Neural progenitor cell (in vitro differentiated cells): ENCODE measurements at places on chromosomes 12 and 14. TPM values are rescaled to one million over a fixed set of nuclear protein-coding genes. Genes with fewer than 3 reads are reported as not detected.

DNA sequence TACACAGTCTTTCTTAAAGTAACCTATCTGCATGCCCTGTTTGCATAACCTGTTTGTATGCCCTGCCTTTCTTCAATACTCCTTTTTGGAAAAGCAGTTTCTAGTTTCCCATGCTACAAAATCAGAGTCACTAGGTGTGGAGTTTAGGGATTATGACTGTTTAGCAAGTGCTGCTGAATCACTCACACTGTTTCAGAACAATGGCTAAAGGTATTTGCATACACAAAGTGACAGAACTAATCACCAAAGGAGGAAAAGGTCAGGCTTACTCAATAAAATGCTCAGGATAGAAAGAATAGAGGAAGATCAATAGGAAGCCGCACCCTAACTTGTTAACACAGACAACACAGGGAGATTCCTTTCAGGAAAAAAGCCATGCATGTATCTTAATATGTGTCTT lies 19.4 kb downstream of the EGLN3 start:
- peak; percentile 82 for DNase-seq

GRCh38 chr14:61671082-61671481 lies 24.2 kb upstream of the HIF1A start:
- no peak for DNase-seq

DNA sequence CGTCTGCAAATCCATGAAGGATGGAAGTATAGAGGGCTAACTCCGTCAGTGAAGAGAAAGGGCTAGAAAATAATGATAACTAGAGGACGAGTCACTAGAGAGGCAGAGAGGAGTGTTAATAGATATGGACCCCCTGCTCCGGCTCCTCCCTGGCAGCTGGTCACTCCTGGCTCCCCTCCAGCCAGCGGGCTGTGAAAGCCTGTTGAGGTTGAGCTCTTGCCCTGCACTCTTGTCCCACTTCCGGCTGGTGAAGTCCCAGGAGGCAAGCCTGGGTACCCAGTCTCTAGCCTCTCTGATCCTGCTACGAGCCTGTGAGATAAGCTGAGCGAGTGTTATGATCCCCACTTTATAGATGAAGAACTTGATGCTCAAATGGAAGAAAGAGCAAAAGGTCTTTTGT lies 90.3 kb downstream of the RFX4 start:
- peak; percentile 45 for DNase-seq

DNA sequence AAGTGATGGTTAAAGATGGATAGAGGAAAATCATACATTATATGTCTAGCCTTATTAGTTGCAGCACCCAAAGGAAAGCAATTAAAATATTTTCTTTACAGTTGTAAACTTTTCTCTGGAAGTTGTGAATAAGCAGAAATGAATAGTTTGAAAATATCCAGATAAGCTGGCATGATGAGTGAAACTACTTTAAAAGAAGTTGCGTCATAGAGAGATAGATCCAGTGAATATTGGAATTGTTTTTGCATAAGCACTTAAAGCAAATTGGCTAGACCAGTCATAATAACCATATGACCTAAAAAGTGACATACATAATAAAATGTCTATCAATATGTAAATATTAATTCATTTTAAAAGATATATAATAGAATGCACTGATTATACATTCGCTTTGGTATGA lies 132.1 kb downstream of the SOX5 start:
- no peak for DNase-seq

DNA sequence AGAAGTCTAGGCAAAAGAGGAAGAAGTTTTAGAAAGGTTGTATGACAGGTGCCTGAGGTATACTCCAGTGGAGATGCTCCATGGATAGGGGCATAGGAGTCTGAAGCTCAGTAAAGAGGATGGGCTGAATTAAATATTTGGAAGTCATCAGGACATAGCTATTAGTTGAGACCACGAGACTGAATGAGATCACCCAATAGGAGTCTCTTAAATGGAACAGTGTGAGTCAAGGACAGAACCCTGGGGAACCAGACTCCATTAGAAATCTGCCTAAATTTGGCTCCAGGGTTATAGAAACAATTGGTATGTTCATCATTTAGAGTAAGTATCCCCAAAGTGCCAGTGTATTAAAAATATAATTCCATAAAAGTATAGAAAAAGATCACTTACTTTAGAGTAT lies 172.6 kb downstream of the PRKCH start:
- no peak for DNase-seq

GRCh38 chr12:6059860-6060565 lies 64.5 kb downstream of the VWF start:
- no peak for DNase-seq

GRCh38 chr14:81120501-81120900 lies 100.3 kb downstream of the GTF2A1 start:
- DNase-seq = no peak

GRCh38 chr12:132142679-132143335 lies 1.3 kb downstream of the DDX51 start:
- no peak for DNase-seq

GRCh38 chr14:95117937-95118721 lies 39.2 kb downstream of the DICER1 start:
- DNase-seq = no peak

- DNase-seq = no peak
Observed at GRCh38 chr12:52208424-52209165, 16.8 kb upstream of the KRT80 start.

DNA sequence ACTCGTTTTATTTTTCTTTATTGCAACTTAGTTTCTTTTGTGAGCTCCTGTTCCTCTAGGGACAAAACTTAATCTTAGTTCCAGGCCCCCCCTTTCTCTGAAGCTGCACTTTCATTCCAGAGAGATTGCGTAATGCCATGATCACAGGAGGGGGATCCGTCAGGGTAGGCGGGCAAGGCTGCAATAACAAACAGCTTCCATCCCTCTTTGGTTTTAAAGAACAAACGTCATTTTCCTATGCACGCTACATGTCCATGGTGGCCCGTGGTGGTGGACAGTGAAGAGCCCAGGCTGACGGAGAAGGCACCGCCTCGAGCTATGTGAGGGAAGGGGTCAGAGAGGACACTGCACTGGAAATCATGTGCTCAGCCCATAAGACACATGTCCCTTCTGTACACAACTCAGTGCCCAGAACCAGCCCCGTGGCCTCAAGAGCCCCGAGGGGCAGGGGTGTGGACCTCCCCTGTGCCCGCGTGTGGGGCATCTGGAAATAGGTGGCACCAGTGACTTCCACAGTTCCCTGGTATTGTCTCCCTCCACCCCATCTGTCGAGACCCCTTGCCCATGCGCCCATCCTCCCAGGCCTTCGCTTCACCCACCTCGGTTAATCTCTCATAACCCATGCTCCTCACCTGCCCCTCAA lies 161.4 kb downstream of the ADGRD1 start:
- no peak for DNase-seq

DNA sequence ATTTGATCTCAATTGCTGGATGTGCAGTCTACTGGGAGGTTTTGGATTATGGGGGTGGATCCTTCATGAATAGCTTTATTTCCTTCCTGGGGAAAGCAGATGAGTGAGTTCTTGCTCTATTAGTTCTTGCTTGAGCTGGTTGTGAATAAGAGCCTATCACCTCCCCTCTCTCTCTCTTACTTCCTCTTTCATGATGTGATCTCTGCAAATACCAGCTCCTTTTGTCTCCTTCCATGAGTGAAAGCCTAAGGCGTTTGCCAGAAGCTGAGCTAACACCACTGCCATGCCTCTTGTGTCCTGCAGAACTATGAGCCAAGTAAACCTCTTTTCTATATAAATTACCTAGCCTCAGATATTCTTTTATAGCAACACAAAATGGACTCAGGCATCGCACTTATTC lies 302.7 kb downstream of the CCER1 start:
- peak; percentile 11 for DNase-seq

DNA sequence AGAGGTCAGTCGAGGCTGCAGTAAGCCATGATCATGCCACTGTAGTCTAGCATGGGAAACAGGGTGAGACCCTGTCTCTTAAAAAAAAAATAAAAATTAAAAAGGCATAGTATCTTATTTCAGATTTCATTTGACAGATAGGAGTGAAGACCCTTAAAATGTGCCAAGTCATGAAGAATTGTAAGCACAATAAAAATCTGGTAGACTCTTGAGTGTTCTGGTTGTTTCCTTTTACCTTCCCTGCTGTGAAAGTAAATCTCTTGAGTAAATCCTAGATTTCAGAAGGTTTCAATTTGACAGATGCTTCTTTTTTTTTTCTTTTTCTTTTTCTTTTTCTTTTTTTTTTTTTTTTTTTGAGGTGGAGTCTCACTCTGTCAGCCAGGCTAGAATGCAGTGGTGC lies 109.0 kb downstream of the ESR2 start:
- DNase-seq = no peak

Gene PTPRQ
- 0.07 and 0.22 TPM in 2 replicates for total RNA-seq

Gene CCDC177
- 8.6 and 19.7 TPM in 2 replicates for total RNA-seq

Gene SALL2
- 263 and 394 TPM in 2 replicates for total RNA-seq

Gene PPP2R5C
- total RNA-seq = 113 and 183 TPM in 2 replicates

Gene CSAD
- 26.9 and 33.0 TPM in 2 replicates for total RNA-seq

Gene KCNA5
- 0.19 and 1.1 TPM in 2 replicates for total RNA-seq

Gene LRFN5
- total RNA-seq = 0.12 and 0.49 TPM in 2 replicates

Gene AJUBA
- 99.6 and 147 TPM in 2 replicates for total RNA-seq

Gene C14orf93
- total RNA-seq = 8.2 and 11.0 TPM in 2 replicates
